ENCODE measurements at places on chromosomes 3 and 15.

DNA sequence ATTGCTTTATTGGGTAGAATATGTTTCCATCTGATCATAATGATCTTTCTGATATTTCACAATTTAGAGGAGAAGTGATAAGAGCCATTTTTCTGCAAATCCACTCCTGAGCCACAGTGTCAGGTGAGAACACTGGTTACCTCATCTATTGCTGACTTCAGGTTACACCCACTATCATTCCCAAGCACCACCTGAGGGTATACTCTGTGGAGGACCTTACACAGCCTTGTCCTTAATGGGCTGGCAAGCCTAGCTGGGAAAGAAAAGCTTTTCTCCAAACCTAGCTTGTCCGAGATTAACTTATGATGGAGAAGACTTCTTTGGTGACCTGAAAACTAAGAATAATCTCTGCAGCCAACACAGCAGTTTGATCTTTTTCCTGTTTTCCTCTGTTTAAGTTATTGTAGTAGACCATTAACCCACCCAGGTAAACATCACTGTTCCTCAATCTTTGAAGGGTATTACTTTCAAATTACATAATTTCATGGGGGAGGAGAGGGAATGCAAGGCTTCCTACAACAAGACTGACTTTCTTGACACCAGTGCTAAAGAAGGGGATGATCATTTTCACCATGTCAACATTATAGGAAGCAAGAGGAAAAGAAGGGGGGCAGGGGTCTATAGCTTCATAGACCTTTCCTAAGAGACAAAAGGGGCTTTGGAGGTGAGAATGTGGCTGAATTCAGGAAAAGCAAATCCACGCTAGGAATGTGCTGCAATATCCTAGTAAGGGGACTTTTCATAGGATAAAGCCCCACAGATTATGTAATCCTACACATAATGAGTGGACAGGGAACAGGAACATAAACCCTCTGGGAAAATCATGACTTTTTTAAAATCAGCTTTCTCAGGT lies 1.7 kb downstream of the NCEH1 start:
- no peak for DNase-seq

- DNase-seq = no peak
These were observed 26.9 kb upstream of the LCTL start for GRCh38 chr15:66592505-66593218.

- DNase-seq = no peak
These were observed 76.2 kb downstream of the TRIM42 start for GRCh38 chr3:140753865-140754754.

GRCh38 chr3:126146034-126146433 lies 34.4 kb downstream of the ALDH1L1 start:
- no peak for DNase-seq

DNA sequence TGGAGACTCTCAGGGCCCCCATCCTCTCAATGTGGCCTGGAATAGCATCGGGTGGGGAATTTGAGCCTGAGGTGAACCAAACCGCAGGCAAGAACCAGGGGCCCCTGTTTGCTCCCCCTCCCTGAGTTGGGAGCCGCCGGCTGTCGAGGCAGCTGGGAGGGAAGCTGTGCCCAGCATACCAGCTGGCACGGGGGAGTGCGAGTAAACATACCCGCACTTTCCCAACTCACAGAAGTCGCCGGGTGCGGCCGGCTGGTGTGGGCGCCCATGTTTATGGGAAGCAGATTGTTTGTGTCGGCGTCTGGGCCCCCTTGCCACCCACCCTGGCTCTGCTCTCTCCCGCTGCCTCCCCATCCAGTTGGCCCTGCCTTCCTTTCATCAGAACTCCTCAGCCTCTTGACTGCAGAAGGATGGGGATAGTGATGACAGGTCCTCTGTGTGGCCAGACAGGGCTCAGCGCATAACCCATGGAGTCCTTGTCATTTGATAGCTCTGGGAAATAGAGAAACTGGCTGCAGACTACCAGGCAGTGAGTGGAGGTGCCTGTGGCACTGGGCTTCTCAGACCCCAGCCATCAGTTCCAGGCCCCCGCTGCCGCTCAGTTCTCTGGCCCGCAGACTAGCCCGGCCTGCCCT lies 60.4 kb downstream of the CACNA2D2 start:
- DNase-seq = no peak

DNA sequence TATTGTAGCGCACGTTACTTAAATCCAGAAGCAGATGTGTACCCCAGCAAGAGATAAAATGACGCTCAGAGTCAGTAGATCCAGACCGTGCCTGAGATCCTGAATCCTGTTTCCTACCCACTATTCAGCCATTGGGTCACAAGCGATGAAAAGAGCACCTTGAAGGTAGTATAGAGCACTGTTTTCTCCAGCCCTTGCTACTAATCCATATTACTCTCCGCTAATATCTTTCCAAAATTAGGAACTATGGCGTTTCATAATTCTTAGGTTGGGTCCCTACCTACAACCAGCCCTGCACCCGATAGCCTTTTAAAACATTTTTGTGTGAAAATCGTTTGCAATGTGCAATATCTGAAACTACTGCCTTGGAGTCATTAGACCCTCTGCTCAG lies 596 bp downstream of the BTD start:
- no peak for DNase-seq

DNA sequence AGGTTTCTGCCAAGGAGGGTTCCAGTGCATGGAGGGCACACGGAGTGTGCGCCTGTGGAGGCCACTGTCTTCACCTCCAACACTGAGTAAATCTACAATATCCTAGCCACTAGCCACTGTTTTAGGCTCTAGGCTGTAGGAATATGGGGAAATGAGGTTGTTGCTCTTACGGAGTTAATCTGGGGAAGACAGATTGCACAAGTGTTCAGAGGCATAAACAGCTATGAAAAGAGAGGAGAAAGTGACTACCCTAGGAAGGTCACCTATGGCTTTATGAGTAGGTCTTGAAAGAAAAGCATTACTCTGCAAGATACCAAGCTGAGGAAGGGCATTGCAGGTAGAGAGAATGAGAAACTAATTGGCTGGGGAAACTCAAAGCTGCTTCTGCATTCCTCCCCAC lies 85.7 kb downstream of the CYP19A1 start:
- no peak for DNase-seq

GRCh38 chr3:181730316-181730715 lies 18.6 kb downstream of the SOX2 start:
- no peak for DNase-seq

GRCh38 chr3:129035360-129036221 lies 25.0 kb upstream of the GP9 start:
- no peak for DNase-seq

GRCh38 chr15:98920091-98920880 lies 87.3 kb downstream of the PGPEP1L start:
- DNase-seq = no peak

GRCh38 chr3:50120364-50121071 lies 31.8 kb downstream of the RBM5 start:
- no peak for DNase-seq

DNA sequence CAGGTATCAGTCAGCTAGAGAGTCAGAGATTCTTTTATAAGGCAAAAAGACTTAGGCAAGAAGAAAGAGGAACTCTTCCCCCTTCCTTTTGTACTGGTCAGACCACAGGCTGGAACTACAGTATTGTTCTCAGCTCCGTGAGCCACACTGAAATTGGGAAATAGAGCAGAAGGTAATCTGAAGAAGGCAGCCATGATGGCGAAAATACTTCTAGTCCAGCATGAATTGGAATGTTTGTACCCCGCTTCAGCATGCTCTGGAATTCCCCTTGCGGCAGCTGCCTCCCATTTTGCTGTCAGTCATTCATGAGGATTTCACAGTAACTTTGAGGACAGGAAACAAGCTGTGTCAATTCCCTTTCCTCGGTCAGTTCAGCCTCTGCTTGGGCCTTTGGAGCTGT lies 96.2 kb downstream of the CORO2B start:
- DNase-seq = no peak

DNA sequence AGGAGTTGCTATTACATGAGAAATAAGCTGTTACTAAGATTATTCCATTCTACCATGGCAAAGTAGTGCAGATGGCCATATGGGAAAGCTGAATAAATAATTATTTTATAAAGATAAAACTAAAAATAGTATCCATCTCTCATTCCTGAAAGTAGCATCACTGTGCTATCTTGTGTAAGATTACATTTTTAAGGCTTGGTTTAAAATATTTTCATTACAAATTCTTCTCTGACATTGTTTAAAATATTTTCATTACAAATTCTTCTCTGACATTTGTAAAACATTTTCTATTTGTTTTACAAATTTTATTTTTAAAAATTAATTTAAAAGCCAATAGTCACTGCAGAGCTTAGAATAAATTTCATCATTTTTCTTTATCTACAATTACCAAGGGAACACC lies 665.5 kb upstream of the NAALADL2 start:
- DNase-seq = no peak

GRCh38 chr3:77655396-77655795 lies 615.5 kb downstream of the ROBO2 start:
- DNase-seq = no peak

All from CD4-positive, alpha-beta T cell treated with Interleukin-10 for 1 hour (primary cell).